ENCODE measurements at places on chromosomes 1 and 21.

DNA sequence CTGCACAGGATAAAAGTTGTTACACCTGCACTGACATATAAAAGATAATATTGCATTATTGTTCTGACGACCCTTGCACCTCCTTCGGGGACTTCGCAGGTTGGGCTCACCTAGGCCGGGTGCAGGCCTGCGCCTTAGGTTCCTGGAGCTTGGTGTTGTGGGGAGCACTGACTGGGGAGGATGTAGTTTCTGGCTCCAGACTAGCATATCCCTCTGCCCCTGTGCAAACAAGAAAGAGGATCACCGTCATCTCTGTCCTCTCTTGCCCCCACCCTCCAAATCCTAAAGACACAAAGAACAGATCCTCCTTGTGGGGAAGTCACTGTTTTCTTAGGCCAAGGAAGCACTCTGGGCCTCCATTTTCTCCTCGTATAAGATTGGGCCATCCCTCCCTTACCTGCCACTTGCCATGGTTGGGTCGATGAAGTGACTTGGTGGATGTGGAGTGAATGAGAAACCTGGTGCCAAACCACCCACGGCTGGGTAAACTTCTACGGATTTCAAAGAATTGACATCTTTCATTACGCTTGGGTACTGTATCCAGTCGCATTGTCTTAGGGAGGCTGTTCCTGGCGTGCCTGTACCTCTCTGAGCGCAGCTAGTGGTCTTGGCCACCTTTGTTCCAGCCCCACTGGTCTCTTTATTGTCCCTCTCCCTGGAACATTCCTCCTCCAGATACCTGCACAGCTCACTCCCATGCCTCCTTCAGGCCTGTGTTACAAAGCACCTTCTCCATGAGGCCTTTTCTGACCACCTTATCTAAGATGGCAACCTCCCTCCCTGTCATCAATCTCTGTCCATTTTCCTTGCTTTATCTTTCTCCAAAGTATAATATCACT is 34.4 kb upstream of the PKP1 start:
- peak; percentile 2 for DNase-seq

- no peak for DNase-seq
Measured at GRCh38 chr1:215987092-215987875, 420.2 kb downstream of the KCTD3 start.

DNA sequence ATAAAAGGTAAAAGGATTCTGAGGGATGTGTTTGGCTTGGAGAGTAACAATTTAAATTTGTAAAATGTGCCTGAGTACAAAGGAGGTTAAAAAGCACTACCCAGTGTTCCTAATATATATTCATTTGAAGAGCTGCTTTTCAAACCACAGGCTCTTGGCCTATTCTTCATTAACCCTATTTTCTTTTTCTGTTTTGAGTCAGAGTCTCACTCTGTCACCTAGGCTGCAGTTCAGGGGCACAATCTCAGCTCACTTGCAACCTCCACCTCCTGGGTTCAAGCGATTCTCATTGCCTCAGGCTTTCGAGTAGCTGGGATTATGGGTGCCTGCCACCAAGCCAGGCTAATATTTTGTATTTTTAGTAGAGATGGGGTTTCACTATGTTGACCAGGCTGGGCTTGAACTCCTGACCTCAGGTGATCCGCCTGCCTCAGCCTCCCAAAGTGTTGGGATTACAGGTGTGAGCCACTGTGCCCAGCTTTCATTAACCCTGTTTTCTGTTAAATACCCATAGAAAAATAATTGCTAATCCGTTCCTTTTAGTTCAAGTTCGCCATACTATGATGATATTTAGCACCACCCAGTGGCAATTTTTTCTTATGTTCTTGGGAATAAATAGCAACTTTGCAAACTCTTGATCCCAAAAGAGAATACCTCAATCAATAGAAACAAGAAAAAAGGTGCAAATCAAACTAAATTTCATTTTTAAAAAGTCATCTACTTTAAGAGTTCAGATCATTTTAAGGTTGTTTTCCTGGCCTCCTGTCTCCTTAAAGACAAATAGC is 30.5 kb downstream of the ZBTB8OS start:
- peak; percentile 57 for DNase-seq

GRCh38 chr1:168223681-168224540 is 1.9 kb upstream of the SFT2D2 start:
- no peak for DNase-seq

DNA sequence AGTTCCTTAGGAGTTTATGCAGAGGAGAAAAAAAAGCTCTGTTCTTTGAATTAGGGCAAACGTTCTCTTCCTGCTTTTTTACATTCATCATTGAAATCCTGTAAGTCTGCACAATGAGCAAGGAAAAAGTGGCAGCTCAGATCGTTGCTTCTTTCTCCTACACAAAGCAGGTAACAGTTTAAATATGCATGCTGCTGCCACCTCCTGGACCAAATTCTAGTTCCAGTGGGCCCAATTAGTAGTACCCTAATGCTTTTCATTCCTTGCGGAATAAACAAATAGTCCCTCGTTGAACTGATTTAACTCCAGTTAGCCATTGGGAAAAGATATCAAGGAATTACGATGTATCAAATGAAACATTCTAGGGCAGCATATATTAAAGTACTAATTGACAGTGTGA is 20.1 kb downstream of the YTHDF2 start:
- DNase-seq: no peak
